ENCODE measurements at places on chromosomes 11 and 22.
A peak's percentile ranks its signal among the peaks of the same experiment; 100 is the strongest.

- DNase-seq = no peak
Measured at GRCh38 chr11:70719516-70719915, 321.2 kb downstream of the CTTN start.

DNA sequence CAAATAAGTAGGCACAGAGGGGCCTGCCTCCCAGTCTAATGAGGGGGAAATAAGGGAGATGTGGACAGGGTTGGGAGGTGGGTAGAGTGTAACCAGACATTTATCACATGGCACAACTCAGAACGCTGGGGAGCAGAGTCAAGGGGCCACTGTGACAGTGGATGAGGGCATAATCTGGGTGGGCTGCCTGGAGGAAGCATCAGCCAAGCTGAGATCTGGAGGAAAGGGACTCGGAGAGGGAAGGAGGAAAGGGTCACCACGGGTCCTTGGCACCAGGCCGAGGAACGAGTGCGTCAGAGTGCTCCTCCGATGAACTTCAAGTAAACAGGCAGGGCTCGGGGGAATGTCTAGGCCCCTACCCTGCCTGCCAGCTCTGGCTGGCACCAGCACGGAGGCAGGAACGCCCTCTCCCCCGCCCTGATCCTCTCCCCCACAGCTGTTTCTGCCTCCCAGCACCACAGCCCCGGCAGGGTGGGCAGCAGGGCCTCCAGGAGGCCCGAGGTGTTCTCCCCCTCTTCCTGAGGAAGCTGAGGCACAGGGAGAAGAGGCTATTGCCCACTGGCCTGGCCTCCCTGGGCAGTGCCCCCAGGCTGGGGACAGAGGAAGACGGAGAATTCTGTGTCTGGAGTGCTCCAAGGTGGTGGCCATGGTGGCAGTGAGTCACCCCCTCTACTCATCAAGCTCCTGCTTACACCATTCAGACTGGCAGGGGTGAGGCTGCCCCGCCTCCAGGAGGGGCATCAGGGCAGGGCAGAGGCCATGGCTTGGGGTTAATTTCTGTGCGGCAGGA lies 4.2 kb downstream of the ALDH3B1 start:
- DNase-seq = peak; percentile 82

DNA sequence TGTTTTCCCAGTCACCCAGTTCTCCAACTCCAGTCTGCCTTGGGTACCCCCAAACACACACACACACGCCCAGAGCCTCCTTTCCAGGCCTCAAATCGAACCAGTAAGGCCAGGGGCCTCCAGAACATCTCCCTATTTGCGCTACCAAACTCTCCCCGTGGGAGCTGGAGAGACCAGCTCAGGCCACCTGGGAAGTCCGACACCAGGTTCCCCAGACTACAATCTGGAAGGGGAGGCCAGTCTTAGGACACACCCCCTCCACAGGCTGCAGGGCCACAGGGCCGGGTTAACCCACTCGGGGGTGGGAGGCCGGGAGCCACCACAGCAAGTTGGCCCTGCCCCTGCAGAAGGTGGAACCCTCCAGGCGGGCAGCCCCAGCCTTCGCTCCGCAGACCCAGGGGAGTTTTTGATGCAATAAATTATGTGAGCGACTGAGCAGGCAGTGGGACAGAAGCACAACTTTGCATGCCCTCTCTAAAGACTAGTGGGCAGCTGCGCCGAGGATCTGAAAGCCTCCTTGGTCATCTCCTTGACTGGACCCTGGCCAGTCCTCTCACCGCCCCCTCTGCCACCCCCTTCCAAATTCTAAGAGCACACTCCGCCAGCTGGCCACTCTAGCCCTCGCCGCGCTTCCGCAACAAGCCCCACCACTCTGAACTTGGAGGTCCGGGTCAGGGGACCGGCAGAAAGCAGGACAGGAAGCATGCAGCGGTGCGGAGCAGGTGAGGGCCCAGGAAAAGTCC lies 2.8 kb downstream of the IGF2 start:
- DNase-seq = no peak

GRCh38 chr11:66437979-66438503 lies 607 bp downstream of the MRPL11 start:
- DNase-seq = no peak

DNA sequence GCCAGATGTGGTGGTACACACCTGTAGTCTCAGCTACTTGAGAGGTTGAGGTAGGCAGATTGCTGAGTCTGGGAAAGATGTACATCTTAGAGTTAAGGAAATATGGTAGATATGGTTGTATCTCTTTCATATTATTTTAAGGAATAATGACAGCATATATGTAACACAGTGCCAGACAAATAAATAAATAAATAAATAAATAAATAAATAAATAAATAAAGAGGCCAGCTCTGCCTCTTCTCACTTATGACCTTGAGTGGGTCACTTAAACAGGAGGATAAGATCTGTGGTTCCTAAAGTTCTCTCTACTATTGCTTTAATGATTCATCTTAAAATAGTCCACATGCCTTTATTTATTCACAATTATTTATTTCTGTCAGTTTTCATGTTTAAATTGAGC lies 890.9 kb upstream of the TENM4 start:
- no peak for DNase-seq

- peak; percentile 66 for DNase-seq
Measured at GRCh38 chr22:24996420-24996952, 44.0 kb downstream of the KIAA1671 start.

DNA sequence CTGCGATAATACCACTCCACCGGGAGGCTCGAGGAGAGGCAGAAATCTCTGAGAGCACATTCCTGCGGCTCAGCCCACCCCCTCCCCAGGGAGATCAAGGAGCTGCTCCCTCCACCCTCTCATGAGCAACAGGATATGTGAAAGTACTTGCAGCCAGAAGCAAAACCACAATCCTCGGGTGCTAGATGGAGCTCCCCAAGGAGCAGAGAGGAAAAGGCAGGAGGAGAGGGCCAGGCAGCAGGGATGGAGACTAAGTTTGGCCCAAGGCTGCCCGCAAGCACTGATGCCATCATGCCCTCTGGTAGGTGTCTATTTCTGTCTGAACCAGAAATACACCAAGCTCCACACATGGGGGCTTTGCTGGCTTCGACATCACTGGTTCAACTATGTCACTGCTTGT lies 22.3 kb downstream of the VPS37C start:
- DNase-seq = no peak

GRCh38 chr11:31788085-31788484 lies 23.0 kb downstream of the PAX6 start:
- DNase-seq = no peak

- no peak for DNase-seq
Measured at GRCh38 chr11:65524014-65524740, 706 bp upstream of the SCYL1 start.

DNA sequence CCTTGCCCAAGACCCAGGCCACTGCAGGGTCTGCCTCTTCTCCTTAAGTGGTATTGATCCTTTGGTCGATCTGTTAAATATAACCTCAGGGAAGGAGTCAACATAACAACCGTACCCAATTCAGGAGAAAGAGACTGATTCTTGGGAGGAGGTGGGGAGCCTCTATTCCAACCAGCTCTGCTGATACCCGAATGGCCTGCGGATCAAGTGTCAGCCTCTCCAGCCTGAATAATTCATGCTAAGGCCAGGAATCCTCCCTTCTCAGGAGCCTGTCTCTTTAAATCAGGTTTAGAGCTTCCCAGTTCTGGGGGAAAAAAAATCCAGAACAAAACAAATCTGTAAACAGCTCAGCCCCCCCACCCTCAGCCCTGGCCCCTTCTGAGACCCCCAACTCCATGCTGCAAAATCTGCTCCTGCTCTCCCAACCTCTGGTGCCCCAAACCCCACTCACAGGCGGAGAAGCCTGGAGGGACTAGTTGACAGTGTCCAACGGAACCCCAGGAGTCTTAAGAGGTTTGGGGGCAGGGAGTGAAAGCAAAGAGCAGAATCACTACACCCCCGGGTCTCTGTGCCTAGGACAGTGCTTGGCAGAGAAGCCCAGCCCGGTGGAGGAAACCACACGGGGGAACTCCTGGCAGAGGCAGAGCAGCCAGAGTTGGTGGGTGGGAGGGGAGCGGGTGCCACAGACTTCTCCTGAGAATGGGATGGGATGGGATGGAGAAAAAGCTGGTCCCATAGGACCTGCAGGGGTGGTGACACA lies 863 bp upstream of the TPBGL start:
- DNase-seq = no peak

- DNase-seq = no peak
Measured at GRCh38 chr11:37468344-37468743, 870.3 kb upstream of the RAG2 start.

GRCh38 chr11:123362186-123362585 lies 67.9 kb upstream of the GRAMD1B start:
- no peak for DNase-seq

DNA sequence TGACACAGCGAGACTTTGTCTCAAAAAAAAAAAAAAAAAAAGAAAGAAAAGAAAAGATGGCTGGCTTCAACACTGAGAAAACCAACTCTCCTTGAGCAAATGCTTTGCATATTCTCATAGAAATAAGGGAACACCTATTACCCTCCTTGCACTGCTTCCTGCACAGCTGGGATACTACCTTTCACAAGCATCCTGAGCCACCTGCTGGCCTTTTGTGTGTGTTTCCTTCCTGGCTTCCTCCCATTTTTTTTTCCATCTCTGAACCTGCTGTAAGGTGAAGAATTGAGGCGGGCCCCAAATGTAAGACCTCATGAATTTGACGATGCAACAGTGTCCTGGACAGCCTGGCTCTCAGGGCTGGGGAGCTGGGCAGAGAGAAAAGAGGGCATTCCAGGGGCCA lies 1.9 kb upstream of the RFPL3 start:
- peak; percentile 13 for DNase-seq

DNA sequence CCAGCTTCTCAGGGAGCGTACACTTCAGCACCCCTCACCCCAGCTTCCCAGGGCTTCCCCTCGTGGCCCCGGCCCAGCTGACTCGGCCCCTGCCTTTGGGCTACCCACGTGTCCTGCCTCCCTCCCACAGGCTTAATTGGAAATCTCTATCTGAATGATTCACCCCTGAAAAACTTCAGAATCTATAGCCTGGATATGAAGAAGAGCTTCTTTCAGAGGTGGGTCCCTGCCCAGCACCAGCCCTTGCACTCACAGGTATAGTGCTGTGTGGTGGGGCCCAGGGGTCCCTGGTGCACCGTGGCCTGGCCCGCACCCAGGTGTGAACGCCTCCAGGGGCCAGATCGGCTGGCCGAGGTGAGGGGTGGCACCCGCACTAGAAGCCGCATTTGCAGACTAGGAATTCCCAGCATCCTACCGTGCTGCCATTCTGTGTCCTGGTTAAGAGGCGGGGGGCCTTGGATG lies 38.4 kb downstream of the B3GAT1 start:
- no peak for DNase-seq

- DNase-seq = no peak
Measured at GRCh38 chr22:39444247-39444800, 12.5 kb upstream of the MGAT3 start.

GRCh38 chr22:21642584-21643448 lies 714 bp downstream of the SDF2L1 start:
- no peak for DNase-seq

DNA sequence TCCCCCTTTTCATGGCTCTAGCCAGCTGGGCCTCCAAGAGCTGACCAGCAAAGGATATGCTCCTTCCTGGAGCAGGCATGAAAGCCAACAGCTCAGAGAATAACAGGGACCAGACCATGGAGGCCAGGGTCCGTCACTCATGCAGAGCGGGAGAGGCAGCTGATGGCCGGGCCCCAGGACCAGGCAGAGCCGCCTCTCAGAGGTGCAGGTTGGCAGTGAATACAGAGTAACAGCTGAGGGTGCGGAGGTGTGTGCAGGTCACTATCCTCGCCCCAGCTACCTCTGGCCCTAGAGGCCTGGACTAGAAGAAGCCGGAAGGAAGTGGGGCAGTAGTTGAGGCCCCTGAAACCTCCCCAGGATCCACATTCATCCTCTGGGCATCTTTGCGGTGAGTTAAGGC lies 1377.3 kb downstream of the TBC1D22A start:
- DNase-seq = no peak

DNA sequence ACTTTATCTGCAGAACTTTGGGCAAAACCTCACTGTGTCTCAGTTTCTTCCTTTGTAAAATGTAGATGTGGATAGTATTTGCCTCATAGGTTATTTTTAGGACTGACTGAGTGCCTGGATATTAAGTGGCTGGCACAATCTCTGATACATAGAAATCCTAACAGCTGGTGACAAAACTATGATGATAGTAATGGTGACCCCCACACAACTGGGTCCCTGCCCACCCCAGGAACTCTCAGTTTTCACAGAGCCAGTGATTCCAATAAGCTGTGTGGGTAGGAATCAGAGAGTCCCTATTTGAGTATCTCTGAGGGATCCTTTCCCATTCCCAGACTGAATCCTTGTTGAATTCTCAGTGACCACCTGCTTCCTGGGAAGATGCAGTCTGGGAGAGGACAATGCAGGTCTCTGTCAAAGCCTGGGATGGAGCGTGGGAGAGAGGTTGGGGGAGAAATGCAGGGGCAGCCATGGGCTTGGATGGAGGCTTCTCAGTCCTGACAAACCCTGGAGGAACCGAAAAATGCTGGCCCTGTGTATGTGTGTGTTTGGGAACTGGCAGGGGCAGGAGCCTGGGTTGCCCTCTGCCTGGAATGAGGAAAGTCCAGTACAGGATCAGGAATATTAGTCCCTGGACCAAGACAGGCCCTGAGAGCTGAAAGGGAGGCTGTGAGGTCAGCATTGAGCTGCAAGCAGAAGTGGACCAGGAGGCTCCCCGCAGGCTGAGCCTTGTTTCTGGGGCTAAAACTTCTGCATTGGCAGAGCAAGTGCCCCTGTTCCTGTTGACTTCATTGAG lies 6.1 kb upstream of the P2RY6 start:
- DNase-seq = no peak

GRCh38 chr22:48199667-48200066 lies 1437.2 kb downstream of the TBC1D22A start:
- DNase-seq = no peak

GRCh38 chr11:32864555-32864954 lies 28.1 kb upstream of the QSER1 start:
- no peak for DNase-seq

- no peak for DNase-seq
Measured at GRCh38 chr22:39671936-39672335, 101.4 kb downstream of the CACNA1I start.

DNA sequence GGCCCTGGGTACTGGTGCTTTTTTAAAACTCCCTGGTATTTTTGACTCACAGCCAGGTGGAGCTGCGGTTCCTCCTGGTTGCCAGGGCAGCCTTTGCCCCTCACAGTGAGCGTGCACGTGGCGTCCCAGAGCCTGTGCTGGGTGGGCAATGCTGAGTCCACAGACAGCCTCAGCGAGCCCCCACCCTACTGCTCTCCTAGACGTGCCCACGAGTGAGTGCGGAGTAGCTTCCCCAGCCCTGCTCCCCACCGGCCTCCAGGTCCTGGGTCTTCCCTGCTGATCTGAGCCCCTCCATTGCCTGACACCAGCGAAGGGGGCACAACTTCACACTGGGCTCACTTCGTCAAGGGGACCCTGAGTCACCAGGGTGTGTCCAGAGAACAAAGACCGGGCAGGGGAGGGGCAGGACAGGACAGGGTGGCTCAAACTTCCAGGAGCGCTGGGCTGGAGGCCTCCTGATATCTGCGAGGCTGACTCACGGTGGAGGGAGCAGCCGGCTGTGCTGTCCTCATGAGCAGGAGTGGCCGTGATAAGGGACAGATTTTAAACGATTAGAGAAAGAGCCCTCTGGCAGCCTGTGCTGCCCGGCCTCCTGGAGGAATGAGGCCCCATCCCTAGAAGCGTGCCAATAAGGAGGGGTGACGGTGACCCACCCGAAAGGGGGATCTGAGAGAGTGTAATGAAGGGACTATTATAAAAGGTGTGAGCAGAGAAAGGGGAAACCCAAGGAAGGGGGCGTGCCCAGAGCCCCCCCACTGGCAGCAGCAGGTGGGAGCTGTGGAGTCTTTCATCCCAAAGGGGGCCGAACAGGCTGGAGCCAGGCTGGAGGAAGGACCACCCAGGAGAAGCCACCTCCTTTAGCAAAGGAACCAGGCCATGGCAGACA lies 129.3 kb upstream of the FGF3 start:
- peak; percentile 57 for DNase-seq

All from RWPE1 (cell line).